Pericardium fibroblast (primary cell): ENCODE measurements at places on chromosomes 6 and 20. TPM values are rescaled to one million over a fixed set of nuclear protein-coding genes. Genes with fewer than 3 reads are reported as not detected.

The NNAT gene
- total RNA-seq, result 0.47 and 2.6 TPM in 2 replicates

The ELOVL4 gene
- total RNA-seq, result 6.7 and 7.7 TPM in 2 replicates

The VAPB gene
- 9.9 and 11.3 TPM in 2 replicates for total RNA-seq

The PTK7 gene
- 171 and 174 TPM in 2 replicates for total RNA-seq

The MAP3K5 gene
- 1.5 and 2.8 TPM in 2 replicates for total RNA-seq

The FRMD1 gene
- not detected in 2 replicates for total RNA-seq

The TTI1 gene
- total RNA-seq, result 8.6 and 11.7 TPM in 2 replicates

The DUSP22 gene
- total RNA-seq, result 12.0 and 18.1 TPM in 2 replicates

The MMP24 gene
- total RNA-seq, result 0.26 and 0.93 TPM in 2 replicates

The BCAS1 gene
- total RNA-seq, result 0.17 TPM in 1 of 2 replicates, not detected in the other

The VSX1 gene
- total RNA-seq, result not detected in 2 replicates

The PLEKHG1 gene
- 0.58 and 2.6 TPM in 2 replicates for total RNA-seq

The DDO gene
- total RNA-seq, result 1.3 TPM in 1 of 2 replicates, not detected in the other

The HMGA1 gene
- total RNA-seq, result 75.5 and 173 TPM in 2 replicates

The EYS gene
- total RNA-seq, result not detected in 2 replicates

The CST2 gene
- not detected in 2 replicates for total RNA-seq

The OR12D1 gene
- total RNA-seq, result not detected in 2 replicates

The ESF1 gene
- total RNA-seq, result 5.6 and 8.3 TPM in 2 replicates

The MACROD2 gene
- 0.12 TPM in 1 of 2 replicates, not detected in the other for total RNA-seq

The HLA-DQA1 gene
- not detected in 2 replicates for total RNA-seq

The OXT gene
- not detected in 2 replicates for total RNA-seq

The MAFB gene
- 1.1 and 3.7 TPM in 2 replicates for total RNA-seq

The MROH8 gene
- total RNA-seq, result 1.5 and 2.6 TPM in 2 replicates

The OVOL2 gene
- total RNA-seq, result not detected in 2 replicates

The PLN gene
- total RNA-seq, result 0.12 TPM in 1 of 2 replicates, not detected in the other
